ENCODE measurements at places on chromosomes 5 and 9.

DNA sequence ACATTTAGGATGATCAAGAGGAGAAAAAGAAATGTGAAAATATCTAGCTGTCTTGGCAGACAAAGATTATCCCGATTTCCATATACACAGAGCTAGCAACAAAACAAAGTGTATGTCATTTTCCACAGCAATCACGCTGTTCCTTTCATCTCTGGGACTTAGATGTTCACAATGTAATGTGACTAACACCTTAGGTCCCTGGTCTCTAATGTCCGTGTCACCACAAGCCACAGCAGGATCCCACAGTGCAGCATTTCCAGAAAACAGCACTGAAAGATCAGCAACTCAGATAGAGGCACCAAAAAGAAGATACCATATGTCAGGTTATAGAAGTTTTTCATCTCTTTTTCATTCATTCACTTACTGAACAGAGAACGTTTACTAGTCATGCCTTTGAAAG lies 118.0 kb upstream of the TNPO1 start:
- no peak for DNase-seq

DNA sequence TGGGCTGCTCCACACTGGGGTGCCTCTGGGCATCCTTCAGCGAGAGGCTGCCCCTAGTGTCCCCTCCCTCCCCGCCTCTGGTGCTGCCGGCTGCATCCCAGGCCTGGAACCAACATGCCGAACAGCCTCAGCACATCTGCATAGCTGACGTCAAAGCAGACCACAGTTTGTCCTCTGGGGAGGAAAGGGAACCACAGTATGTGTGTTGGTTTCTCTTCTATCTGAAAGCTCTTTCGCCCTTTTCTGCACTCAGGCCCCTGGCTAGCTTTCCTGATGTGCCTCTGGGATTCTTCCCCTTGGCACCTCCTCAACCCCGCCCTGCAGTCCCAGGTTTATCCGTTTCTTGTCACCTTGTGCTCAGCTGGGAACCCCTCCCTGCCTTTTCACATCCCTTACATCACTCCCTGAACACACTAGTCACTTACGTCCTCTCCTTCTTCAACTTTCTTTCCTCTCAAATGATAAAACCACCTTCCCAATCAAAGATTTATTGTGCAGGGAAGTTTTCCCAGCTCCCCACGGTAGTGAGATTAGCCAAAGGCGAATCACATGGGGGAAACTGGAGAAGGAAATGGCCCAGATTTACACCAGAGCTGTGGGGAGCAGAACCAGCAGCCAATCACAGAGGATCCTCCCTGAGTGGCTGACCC lies 35.5 kb upstream of the B4GALT1 start:
- peak; percentile 69 for DNase-seq

GRCh38 chr9:16282718-16283117 lies 587.8 kb downstream of the BNC2 start:
- no peak for DNase-seq

DNA sequence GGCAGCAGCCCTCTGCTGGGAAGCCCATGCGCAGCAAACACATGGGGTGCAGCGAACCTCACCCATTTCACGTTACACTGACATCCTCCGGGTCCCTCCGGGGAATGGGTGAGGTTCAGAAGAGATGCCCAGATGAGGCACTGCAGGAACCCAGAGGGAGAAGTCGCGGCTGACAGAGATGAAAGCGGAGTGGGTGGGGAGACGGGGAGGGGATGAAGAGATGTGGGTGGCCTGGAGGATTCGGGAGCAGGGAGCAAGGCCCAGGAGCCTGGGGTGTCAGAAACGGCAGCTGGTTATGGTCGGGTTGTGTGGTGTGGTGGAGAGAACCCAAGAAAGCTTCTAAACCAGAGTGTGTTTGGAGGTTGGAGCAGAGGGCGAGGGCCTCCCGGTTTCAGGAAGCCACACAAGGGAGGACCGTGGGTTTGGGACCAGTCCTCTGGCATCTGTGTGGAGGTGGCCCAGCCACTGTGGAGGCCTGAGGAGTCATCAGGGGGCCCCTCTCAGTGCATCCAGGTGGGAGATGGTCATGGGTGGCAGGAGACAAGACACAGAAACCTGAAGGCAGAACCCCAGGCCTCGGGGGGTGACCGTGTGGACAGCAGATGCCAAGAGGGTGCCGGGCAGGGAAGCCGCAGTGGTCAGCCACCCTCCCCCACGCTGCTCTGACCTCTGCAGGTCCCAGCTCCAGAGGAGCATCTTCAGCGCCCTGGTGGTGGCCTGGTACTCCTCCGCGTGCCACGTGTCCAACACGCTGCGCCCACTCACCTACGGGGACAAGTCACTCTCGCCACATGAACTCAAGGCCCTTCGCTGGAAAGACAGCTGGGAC lies 8.6 kb downstream of the UCK1 start:
- no peak for DNase-seq

DNA sequence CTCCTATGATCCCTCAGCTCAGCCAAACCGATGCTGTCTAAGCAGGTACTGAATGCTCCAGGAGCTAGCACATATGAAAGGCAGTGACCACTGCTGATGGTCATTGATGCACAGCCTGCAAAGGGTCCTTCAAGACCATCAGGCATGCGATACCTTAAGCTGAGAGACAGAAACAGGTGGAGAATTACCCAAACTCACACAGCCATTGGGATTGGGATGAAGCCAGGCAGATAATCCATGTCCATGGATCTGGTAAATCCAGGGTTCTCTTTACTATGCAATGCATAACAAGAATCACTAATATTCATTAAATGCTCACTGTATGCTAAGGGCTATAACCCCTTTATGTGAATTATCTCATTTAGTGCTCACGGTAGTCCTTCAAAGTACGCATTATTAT lies 36.2 kb downstream of the RAPGEF1 start:
- DNase-seq = no peak

- no peak for DNase-seq
These were observed 85.7 kb upstream of the RNF38 start for GRCh38 chr9:36485647-36486328.

DNA sequence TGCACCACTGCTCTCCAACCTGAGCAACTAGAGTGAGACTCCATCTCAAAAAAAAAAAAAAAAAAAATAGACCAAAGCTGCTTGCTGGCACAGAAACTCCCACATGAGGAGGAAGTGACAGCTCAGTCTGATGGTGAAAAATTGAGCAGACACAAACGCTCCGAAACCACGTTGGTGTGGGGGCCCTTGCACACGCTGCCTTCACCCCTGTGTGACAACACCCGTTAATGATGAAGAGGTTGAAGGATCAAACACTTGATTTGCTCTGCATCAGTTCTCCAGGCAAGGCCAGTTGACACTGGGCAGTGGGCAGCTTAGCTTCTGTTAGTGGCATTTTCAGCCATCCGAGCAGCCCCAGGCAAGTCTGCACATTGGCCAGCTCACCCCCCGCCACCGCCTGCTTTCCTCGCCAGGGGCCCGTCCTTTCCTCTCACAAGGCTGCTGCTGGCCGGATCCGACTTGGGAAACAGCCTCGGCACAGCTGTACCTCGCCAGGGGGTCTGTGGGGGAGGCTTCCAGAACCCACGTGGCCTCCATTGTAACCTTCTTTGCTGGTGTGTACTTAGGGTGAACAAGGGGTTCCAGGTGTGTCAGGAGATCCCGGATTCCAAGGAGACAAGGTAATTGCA lies 79.8 kb downstream of the COL27A1 start:
- DNase-seq = no peak

GRCh38 chr5:61273279-61273975 lies 58.6 kb upstream of the ZSWIM6 start:
- DNase-seq = no peak

DNA sequence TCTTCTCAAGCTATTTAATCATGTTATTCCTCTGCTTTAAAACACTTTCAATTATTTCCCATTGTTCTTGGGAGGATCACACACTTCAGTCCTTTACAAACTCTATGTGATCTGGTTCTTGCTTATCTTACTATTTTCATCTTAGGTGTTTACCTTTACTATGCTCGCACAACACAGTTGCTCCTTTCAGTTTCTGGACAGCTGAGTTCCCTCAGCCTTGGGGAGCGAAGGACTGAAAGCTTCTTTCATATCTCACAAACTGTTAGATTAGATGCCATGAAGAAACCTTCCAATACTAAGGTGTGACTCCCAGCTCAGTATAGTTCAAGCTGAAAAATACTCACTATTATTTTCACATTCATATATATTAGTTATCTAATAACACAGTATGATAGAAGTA lies 117.9 kb downstream of the CDC42SE2 start:
- DNase-seq = no peak

DNA sequence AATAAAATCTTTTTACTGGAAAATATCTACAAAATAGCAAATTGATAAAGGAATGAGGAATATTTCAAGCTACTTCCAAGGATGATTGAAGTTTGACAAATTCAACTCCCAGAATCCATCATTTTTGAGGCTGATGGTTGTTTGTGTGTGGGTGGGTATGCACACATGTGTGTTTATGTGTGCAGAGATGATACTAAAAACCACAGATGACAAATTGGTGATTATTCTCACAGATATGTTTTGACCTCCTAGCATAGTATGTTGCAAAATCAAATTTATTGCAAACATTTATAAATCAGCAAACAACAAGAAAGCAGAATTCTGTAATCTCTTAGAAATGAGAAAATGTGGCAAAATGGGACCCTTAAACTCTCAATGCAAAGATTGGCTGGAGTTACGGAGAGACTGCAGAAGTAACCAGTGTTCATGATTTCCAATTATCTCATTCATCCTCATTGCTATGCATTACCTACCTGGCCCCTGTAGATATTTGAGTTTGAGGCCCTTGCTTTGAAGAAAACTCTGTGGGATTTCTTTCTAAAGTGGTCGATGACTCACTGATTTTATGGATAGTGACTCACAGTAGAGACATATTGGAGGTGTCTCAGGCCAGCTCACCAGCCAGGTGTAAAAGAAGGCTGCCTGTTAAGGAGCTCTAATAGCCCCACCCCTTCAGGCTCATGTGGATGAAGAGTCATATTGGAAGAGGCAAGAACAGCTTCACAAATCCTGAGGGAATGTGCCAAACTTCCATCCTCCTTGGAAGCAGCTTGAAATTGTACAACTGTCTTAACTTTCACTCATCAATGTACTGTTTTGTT lies 44.6 kb upstream of the TMC1 start:
- DNase-seq = peak; percentile 18

Measured in AG20443 (cell line).